ENCODE measurements at places on chromosomes 2 and 18. TPM values are rescaled to one million over a fixed set of nuclear protein-coding genes. Genes with fewer than 3 reads are reported as not detected.

DNA sequence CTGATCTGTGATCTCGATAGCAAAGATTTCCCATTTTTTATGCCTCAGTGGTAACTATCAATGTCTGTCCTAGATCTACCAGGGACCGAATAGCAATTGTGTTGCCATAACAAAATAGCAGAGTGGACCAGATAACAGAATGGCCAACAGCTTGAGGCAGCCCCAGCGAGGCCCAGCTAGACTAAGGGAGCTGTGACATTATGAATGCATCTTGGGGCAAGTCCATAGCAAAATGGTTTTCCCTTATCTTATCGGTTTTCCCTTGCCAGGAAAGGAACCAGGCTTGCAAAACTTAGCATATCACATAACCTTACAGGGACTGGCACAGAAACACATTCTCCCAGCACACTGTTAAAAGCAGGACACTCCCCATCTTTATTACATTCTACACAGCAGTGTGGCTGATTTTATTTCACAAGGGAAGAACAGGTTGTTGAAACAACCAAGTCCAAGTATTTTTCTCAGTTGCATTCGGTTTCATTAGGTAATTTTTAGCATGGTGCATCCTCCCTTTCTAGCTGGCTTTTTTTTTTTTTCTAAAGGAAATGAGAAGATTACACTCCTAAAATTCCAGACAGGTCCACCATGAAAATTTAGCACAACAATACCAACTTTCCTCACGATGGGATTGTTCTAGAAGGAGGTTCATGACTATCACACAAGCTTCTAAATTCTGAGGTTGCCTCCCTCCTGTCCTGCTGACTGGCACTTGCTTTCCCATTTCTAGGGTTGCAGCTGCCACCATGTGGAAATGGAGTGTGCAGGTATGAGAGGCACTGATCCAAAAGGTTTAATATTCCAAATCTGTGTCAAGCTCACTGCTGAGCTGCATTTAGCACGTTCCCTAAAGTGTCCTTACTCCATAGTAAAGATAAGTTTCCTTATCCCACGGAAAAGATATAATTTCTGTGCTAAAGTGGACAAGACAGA is 97.0 kb upstream of the SLC35G4 start:
- DNase-seq: no peak

- DNase-seq: peak; percentile 68
Measured at GRCh38 chr2:190718652-190719526, 70.0 kb downstream of the NAB1 start.

- no peak for DNase-seq
Measured at GRCh38 chr2:21289551-21289950, 165.8 kb downstream of the TDRD15 start.

Gene GPR39
- 1.0 TPM for total RNA-seq

DNA sequence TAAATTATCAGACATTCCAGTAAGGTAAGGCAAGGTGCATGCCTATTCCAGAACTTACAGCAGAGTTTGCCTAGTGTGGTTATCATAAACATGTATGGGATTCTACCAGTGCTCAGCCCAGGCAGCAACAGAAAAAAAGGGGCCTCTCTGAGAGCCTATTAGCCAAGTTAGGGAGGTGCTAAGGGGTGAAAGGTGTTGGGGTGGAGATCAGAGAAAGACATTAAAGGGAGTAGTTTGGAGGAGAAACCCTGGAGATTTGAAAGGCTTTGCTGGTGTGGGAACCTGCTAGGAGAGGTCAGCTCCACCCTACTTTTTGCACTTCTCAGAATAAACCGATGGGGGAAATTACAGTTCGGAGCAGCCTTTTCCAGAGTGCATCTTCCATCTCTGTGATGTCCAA is 2.9 kb downstream of the ARPC2 start:
- DNase-seq: no peak

Gene MC4R
- total RNA-seq: not detected

DNA sequence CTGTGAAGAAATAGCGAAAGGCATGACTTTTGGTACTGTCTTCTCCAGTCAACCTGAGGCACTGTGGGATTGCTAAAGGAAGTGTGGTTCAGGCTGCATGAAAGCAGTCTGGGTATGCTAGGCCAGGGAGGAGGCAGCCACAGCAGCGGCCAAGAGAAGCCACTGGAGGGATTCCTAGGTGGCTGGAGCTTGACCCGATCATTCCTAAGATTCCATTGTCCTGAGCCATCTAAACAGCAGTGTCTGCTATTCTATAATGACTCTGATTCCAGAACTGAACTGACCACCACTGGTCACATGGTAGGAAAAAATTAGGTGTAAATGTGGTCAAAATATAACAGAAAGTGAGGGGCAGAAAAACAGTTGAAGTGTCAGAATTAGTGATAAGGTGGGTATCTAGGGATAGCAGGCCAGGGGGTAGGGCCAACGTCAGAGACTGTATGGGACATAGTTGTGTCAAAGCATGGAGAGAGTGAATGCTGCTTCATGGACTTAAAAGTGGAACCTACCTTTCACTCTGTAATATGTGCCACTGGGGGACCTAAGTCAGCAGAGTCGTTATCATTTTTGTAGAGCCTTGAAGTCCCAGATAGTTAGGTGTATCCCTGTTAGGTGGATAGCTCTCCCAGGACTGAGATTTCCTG is 204.6 kb downstream of the CTNNA2 start:
- no peak for DNase-seq

Gene MYO1B
- 11.6 TPM for total RNA-seq

- no peak for DNase-seq
Measured at GRCh38 chr2:48965204-48965603, 189.1 kb downstream of the FSHR start.

GRCh38 chr2:127155947-127156346 is 49.0 kb upstream of the BIN1 start:
- DNase-seq: peak; percentile 65

GRCh38 chr18:41461114-41461513 is 493.9 kb upstream of the PIK3C3 start:
- DNase-seq: no peak

- no peak for DNase-seq
Measured at GRCh38 chr18:63320975-63321265, 1.4 kb upstream of the BCL2 start.
